ENCODE measurements at places on chromosomes 13 and 19. TPM values are rescaled to one million over a fixed set of nuclear protein-coding genes. Genes with fewer than 3 reads are reported as not detected.

DNA sequence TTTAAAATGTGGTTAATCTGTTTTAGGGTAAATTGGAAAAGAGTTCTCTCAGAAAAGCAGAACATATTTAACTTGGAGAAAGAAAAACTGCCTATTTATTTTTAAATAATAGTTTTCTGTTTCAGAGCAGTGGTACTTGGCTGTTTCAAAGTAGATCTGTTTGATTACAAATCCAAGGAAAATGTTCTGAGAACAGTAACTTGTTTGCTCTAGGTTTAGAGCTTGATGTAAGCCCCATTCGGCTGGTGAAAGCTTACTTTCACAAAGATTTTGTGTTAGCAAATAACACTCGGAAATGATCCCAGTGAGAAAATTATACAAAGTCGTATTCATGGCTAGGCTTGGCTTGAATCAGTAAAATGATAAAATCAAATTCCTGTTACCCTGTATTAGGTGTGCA lies 395.8 kb upstream of the GPC6 start:
- no peak for DNase-seq

DNA sequence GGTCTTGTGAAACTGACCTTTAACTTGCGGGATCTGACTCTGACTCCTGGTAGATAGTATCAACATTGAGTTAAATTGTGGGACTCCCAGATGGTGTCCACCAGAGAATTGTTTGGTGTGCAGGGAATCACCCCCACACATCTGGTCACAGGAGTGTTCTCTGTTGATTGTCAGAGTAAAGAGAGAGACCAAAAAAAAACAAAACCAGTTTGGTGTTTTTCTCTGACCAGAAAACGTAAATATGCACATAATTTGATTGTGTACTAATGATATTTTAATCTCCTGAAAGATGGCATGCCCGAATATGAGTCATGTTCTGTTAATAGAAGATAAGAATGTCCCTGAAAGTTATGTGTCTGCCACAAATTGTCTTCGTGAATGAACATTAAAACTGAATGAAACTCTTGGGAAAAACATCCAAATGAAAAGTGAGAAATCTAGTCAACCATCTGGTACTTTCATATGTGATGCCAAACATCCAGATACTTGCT lies 118.5 kb upstream of the GPC6 start:
- no peak for DNase-seq

GRCh38 chr13:72145383-72145782 lies 278.4 kb upstream of the DACH1 start:
- no peak for DNase-seq

Gene ZNF415
- total RNA-seq = 19.5 TPM

Gene CYP2A7
- not detected for total RNA-seq

Gene LILRA1
- total RNA-seq = 0.86 TPM

- no peak for DNase-seq
Observed at GRCh38 chr13:19152403-19152802, 29.2 kb downstream of the TUBA3C start.

- no peak for DNase-seq
Observed at GRCh38 chr19:4009990-4010807, 2.7 kb downstream of the PIAS4 start.

Gene STXBP2
- 18.2 TPM for total RNA-seq

DNA sequence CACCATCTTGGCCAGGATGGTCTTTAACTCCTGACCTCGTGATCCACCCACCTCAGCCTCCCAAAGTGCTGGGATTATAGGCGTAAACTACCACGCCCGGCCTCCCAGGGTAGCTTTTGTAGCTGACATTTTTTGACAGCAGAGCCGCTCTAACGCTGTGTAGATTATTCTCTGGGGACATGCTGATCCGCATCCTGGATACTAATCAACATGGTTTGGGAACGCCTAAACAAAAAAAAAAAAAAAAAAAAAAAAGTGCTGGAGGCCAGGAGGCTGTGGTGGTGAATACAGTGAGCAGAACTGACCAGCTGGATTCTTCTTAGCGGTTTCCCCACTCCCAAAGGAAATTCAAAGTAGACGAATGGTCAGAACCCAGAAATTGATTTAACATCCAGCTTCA lies 5.1 kb downstream of the LONP1 start:
- DNase-seq = no peak

Gene ZNF813
- total RNA-seq = 1.5 TPM

DNA sequence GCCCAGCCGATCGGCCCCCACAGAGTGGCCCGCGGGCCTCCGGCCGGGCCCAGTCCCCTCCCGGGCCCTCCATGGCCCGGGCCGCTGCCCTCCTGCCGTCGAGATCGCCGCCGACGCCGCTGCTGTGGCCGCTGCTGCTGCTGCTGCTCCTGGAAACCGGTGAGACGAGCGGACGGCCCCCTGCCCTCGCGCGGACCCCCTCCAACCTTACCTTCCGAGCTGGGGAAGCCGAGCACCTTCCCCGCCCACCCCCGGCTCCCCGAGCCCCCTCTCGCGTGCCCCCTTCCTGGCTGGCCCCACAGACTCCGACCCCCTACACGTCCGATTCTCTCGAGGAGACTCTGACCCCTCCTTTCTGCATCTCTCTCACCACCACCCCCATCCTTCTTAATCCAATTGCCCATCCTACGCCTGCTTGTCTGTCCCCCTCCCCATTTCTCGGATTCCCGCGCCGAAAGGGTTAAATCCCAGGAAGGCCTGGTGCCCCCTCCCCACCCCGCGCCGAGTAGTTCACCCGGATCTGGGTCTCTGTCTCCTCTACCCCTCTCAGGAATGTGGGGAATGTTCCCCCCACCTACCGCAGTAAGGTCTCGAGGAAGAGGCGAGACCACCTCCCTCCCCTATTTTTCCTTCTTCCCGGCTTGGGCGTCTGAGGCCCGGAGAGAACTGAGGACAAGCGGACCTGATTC lies 502 bp downstream of the NECTIN2 start:
- peak; percentile 56 for DNase-seq

Data from left cardiac atrium (tissue), 4 donors.